ENCODE measurements at places on chromosomes 11 and 22.

DNA sequence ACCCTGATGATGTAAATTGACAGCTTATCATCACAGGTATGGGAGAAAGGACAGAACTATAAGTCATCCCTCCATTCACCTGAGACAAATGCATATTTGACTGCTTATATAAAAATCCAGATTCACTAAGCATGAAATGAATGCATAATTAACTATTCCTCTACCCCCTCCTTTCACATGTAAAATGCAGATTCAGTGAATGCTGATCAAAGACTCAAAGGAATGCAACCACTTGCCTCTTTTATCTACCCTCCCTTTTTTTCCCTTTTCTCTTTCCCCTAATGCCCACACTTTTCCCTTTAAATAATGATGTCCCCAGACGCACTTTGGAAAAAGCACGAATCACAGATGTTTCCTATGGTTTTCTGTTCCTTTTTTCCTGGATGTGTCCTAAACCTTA, 4.5 kb upstream of the PLAAT4 start:
- DNase-seq = peak; percentile 94

DNA sequence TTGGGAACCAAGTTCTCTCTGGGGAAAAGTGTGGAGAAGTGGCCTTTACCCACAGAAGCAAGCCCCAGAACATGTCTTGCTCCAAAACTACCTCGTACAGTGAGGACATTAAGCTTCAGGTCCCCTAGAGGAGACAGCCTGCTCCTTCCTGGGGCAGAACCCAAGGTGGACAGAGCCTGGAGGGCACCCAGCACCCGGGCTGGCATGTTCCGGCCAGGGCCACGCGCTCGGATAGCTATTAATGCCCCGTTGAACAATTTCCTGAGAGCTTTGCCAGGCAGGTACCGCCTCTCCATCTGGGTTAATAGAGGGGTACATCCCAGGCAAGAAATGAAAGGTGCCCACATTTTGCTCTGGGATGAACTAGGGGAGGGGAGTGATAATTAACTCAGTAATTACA, 169.0 kb upstream of the GRK3 start:
- DNase-seq = no peak

DNA sequence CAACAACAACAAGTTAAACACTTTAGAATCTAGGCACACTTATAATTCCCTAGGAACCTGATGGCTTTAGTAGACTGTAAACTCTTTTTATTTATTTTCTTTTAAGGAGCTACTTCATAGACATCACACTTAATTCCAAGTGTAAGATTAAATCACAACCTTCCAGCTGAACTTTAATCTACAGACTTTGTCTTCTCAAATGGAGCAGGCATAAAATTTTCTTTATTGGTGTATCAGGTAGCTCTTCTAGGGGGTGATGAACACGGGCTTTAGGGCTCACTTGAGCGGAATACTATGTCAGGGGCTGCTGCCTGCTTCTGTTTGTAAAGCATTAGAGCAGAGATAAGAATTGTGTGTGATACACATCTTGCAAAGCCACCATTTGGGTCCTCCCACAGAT, 525.8 kb upstream of the FAT3 start:
- no peak for DNase-seq

GRCh38 chr11:19561011-19561410, 151.6 kb upstream of the NAV2 start:
- no peak for DNase-seq

GRCh38 chr11:116986521-116987105, 111.6 kb downstream of the SIK3 start:
- DNase-seq = no peak
